ENCODE measurements at places on chromosomes 3 and 15. TPM values are rescaled to one million over a fixed set of nuclear protein-coding genes. Genes with fewer than 3 reads are reported as not detected.

The DLEC1 gene
- total RNA-seq: 3.9 TPM

The REC114 gene
- not detected for total RNA-seq

The TM4SF18 gene
- 6.4 TPM for total RNA-seq

The BMF gene
- total RNA-seq: 5.7 TPM

The QARS1 gene
- total RNA-seq: 271 TPM

The EFHB gene
- total RNA-seq: 2.2 TPM

The CDHR4 gene
- not detected for total RNA-seq

The MRAS gene
- total RNA-seq: 35.9 TPM

The TIMP4 gene
- total RNA-seq: 1.1 TPM

The DPP8 gene
- 34.5 TPM for total RNA-seq

The ARGFX gene
- not detected for total RNA-seq

The OR5K2 gene
- total RNA-seq: not detected

The EFCC1 gene
- 15.5 TPM for total RNA-seq

The SMARCC1 gene
- 68.9 TPM for total RNA-seq

The LYZL4 gene
- not detected for total RNA-seq

The BCL2A1 gene
- total RNA-seq: 4.0 TPM

The TRH gene
- total RNA-seq: 0.72 TPM

The ARL6 gene
- total RNA-seq: 5.4 TPM

The ZNF80 gene
- not detected for total RNA-seq

The PLSCR2 gene
- total RNA-seq: 0.35 TPM

The CIDEC gene
- total RNA-seq: 0.23 TPM

The PCOLCE2 gene
- 2.4 TPM for total RNA-seq

The PP2D1 gene
- total RNA-seq: not detected

The TRAT1 gene
- 0.20 TPM for total RNA-seq

The GOLGA6L25 gene
- not detected for total RNA-seq

The TICRR gene
- 0.31 TPM for total RNA-seq

The ST6GAL1 gene
- 10.6 TPM for total RNA-seq

The CD96 gene
- 0.13 TPM for total RNA-seq

The IL16 gene
- 9.0 TPM for total RNA-seq

The GOLGA8H gene
- total RNA-seq: not detected

The SH2D7 gene
- total RNA-seq: not detected

Measured in ovary (tissue), 10 donors.